ENCODE measurements at places on chromosomes 6 and 20.
A peak's percentile ranks its signal among the peaks of the same experiment; 100 is the strongest.

DNA sequence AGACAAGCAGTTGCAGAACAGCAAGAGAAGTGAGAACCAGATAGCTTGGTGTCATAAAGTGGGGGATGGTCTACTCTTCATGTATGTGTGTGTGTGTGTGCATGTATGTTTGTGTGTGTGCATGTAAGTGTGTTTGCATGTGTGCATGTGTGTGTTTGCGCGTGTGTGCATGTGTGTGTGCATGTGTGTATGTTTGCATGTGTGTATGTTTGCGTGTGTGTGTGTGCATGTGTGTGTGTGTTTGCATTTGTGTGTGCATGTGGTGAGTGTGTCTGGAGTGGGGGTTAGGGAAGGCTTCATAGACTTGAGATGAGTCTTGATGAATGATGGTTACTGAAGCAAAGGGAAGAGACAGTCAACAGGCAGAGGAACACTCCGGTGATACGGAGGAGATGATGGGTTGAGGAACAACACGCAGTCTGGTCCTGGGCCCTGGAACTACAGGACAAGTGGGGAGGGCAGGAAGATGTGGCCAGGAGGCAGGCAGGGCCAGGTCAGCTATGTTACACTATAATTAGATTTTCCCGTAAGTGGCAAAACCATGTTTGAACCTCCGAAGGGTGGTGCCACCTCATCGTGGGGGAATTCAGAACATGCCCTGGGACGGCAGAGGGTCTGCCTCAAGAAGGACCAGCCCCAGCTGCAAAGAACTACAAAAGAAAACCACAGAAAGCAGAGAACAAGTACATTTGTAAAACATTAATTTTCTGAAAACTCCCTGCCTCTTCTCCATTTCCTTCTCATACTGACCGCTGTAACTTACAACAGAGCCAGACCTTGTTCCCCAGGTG, 38.7 kb upstream of the PDE10A start:
- no peak for DNase-seq

- DNase-seq: no peak
Measured at GRCh38 chr20:41178495-41178894, 41.2 kb downstream of the PLCG1 start.

DNA sequence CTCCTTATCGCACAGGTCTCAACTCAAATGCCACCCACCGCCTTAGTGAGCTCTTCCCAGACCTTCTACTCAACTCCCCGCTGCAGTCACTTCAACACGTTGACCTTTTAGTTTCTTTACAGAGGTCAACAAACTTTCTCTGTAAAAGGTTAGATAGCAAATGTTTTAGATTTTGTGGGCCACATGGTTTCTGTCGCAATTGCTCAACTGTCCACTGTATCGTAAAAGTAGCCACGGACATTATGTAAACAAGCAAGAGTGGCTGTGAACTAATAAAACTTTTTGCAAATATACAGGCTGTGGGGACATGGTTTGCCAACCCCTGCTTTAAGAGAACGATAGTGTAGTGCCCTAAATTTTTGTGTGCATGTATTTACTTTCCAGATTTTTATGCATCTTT, 247.6 kb upstream of the TSHZ2 start:
- DNase-seq: no peak

DNA sequence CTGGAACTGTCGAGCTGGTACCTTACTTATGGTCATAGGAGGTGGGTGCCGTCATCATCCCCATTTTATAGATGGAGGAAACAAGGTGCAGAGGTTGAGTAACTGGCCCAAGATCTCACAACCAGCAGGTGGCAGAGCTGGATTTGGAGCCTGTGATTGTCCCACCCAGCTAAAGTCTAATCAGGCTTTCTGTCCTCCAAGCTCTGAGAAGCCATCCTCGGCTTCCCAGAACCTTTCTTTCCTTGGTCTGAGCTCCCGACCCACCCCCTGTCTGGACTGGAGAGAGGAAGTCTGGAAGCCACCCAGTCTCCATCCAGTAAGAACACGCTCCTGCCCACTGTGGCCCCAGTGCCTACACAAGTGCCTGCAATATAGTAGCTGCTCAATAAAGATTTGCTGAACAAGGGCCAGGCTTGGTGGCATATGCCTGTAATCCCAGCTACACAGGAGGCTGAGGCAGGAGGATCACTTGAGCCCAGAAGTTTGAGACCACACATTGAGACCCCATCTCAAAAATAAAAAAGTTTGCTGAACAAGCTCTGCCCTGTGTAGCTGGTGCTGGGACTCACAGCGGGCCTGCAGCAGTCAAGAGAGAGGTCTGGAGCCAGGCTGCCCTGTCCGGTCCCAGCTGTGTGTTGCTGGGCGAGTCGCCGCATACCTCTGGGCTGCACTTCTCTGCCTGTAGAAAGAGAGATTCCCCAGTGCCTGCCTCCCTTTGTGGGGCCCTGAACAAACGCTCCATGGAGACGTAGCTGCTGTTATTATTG, 32.5 kb upstream of the DLGAP4 start:
- DNase-seq: no peak

- DNase-seq: no peak
Measured at GRCh38 chr6:53986721-53987521, 124.3 kb upstream of the MLIP start.

- DNase-seq: no peak
Measured at GRCh38 chr6:82068721-82069120, 178.8 kb downstream of the IBTK start.

- DNase-seq: no peak
Measured at GRCh38 chr6:112231594-112232060, 22.7 kb downstream of the LAMA4 start.

- no peak for DNase-seq
Measured at GRCh38 chr20:19827818-19828217, 69.8 kb downstream of the RIN2 start.

- no peak for DNase-seq
Measured at GRCh38 chr6:91487696-91488392, 901.0 kb upstream of the MAP3K7 start.

- no peak for DNase-seq
Measured at GRCh38 chr6:109342506-109342905, 39.8 kb downstream of the CD164 start.

GRCh38 chr20:58752565-58752964, 60.0 kb downstream of the NPEPL1 start:
- no peak for DNase-seq

DNA sequence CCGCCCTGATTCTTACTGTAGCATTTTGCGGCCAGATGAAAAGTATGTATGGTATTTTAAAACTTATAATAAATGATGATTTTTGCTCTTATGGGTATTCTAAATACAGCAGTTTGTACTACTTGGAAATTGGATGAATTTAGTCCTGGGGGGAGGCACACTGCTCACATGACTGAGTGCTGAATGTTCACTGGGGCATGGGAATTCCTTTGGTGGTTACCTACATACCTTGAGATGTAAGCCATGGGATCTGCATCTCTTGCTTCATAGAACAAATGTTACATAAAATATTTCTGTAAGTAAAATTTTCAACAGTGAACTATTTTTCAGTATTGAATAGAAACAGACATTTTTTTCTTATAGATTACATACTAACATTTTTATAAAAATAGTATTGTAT, 71.1 kb downstream of the FIG4 start:
- DNase-seq: no peak

- no peak for DNase-seq
Measured at GRCh38 chr6:143195349-143195845, 134.7 kb downstream of the AIG1 start.

DNA sequence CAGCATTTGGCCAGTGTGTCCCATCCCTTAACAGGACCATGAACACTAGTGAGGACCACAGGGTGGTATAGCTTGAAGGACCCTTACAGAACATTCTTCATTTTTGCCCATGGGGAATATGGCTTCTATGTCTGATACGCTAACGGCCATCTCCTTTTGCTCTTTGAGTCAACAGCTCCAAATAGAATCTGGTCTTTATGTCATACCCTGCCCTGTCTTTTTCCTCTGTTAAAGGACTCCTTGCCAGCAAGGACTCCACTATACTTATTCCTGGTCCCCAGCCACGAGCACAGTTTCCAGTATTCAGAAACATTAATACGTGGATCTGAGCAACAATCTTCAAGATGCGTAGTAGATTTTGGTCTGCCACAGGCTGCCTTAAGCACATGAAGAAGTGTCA, 22.5 kb downstream of the SERPINB1 start:
- no peak for DNase-seq

- DNase-seq: no peak
Measured at GRCh38 chr20:16175322-16175961, 397.8 kb downstream of the KIF16B start.

GRCh38 chr6:108251252-108251651, 9.6 kb downstream of the SNX3 start:
- DNase-seq: no peak

DNA sequence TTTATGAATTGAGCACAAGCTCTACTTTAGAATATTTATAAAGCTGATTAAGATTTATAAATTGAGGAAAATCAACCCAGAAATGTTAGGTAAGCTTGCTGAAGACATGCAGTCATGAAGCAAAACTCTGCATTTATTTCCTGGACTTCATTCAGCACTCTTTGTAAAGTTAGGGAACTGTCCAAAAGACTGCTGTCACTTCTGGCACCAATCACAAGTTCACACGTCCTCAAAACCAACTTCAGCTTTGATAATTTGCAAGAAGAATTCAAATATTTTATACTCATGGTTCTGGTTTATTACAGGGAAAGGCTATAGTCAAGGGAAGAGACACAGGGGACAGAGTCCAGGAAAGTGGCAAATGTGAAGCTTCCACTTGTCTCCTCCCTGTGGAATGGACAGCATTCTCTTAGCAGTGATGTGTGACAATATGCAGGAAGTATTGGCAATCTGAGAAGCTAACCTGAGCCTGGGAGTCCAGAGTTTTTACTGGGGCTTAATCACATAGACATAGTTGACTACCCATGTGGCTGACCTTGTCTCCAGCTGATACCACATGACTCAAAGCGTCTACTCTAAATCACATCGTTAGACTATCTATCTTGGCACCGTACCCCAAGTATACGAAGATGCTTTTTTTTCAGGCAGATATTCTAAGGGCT, 85.4 kb downstream of the PPP1R14C start:
- no peak for DNase-seq

- no peak for DNase-seq
Measured at GRCh38 chr6:40022867-40023266, 88.6 kb upstream of the MOCS1 start.

- no peak for DNase-seq
Measured at GRCh38 chr6:13810688-13811446, 3.5 kb downstream of the MCUR1 start.

DNA sequence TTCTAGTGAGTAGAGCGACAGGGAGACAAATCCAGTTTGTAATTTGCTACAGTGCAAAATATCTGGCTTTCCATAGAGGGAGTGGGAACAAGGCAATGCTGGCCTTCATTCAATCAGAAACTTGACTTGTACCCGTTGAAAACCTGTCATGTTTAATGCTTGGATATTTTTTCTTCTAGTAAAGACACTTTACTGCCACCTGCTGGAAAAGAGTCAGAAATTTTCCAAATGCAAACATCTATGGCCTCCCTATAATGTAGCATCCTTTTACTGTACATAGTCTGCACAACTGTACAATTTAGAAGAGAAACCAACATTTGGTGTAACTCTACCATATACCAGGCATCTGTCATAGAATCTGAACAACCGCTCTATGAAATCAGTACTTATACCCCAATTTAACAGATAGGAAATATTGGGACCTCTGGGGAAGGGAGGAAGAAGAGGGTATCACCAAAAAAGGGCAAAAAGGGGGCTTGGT, 16.7 kb upstream of the TBC1D20 start:
- peak; percentile 69 for DNase-seq

- no peak for DNase-seq
Measured at GRCh38 chr6:37952027-37952426, 132.5 kb downstream of the ZFAND3 start.

DNA sequence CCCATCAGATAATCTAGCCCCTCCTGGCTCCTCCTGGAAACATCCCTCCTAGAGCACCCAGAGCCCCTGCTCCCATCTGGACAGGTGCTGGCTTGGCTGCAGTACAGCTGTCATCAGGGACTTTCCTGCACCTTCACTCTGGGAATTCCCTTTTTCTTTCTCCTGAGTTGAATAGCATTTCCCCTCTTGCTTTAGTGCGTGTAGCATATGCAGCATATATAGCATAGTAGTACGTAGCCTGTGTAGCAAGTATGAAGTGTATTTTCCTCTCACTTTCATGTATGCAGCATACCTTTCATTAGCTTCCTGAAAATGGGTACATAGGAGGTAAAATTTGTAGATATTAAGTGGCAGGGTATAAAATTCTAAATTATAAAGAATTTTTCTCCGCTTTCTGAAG, 352.9 kb downstream of the ESR1 start:
- no peak for DNase-seq

- no peak for DNase-seq
Measured at GRCh38 chr20:60677819-60678218, 574.2 kb upstream of the CDH4 start.

DNA sequence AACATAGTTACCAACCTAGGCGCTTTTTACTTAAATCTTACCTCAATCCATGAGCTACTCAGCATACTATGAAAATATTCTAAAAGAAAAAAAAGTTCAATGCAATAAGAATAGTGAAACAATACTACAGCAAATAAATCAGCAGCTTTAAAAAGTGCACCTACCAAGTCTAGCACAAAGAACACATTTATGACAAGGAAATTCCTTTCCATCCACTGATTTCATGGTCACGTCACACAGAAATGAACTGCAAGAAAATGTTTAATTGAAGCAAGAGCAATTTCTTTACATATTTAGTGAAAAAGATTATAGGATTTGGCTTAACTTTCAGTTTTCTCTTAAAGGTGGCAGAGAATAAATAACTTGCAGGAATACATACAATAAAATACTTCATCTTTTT, 36.2 kb downstream of the IBTK start:
- DNase-seq: no peak

DNA sequence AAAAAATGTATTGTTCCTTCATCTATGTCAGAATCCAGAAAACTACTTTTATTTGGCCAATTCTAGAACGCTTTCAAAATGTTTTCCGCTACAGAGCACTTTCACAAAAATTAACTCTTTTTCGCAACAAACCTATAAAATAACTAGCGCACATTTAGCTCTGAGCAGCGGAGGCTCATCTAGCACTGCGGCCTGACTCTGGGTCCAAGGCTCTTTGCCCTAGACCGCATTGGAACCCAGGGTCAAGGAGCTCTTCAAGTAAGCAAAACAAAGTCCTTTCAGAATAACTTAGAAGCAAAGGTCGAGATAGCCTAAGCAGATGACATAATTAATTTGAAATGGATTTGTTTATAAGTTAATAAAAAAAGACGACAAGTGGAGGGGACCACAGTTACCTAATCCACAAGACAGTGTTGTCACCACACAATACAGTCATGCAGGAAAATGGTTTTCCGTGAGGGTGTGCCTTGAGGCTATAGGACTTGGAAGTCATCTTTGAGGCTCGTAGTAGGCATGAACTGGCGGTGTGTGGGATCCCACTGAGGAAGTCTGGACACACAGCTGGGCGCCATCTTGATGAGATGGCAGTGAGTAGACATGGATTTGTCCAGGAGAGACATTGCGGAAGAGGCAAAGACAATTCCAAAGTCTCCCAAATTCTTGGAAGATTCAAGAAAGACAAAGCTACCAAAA, 29.2 kb upstream of the IRF4 start:
- DNase-seq: no peak

GRCh38 chr6:44115866-44116265, 11.4 kb downstream of the MRPL14 start:
- no peak for DNase-seq
